ENCODE measurements at places on chromosomes 12 and 14. TPM values are rescaled to one million over a fixed set of nuclear protein-coding genes. Genes with fewer than 3 reads are reported as not detected.
A peak's percentile ranks its signal among the peaks of the same experiment; 100 is the strongest.

- peaks cover 66% of the 10 kb centered on the region for H3K4me1 ChIP-seq
- DNase-seq, result no peak
- H3K27me3 ChIP-seq, result no peaks in the 10 kb centered on the region
- peaks cover 3% of the 10 kb centered on the region for H3K36me3 ChIP-seq
- H3K4me3 ChIP-seq, result no peak overlapping the region
These were observed 44.9 kb downstream of the SYNE2 start for GRCh38 chr14:63897721-63898163.

KRT71 gene
- total RNA-seq, result not detected

CPSF6 gene
- 70.2 TPM for total RNA-seq

- no peak for DNase-seq
- H3K27me3 ChIP-seq, result peaks cover 32% of the 10 kb centered on the region
- H3K4me1 ChIP-seq, result peaks cover 5% of the 10 kb centered on the region
- H3K36me3 ChIP-seq, result no peaks in the 10 kb centered on the region
These were observed 2.6 kb downstream of the WSCD2 start for GRCh38 chr12:108131657-108132126.

IAPP gene
- not detected for total RNA-seq

DNA sequence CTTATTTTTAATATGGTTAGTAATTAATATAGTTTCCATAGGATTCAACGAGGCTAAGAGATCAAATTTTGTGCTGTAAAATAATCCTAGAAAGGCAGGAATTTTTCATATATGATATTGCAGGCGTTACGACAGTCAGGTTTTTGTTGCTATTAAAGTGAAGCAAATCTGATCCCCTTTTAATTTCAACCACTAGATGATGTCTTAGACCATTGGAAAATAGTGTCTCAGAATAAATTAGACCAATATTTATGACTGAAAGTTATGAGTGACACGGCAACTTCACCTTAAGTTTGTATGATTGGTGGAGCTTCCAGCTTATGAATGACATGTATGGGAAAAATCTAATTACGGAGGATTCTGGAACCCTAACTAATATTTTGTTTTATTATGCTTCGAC is 2.5 kb downstream of the TPH2 start:
- no peaks in the 10 kb centered on the region for H3K36me3 ChIP-seq
- no peak overlapping the region for H3K27ac ChIP-seq
- peaks cover 77% of the 10 kb centered on the region for H3K27me3 ChIP-seq
- no peak for DNase-seq
- no peak overlapping the region for H3K4me3 ChIP-seq
- no peaks in the 10 kb centered on the region for H3K4me1 ChIP-seq

DNA sequence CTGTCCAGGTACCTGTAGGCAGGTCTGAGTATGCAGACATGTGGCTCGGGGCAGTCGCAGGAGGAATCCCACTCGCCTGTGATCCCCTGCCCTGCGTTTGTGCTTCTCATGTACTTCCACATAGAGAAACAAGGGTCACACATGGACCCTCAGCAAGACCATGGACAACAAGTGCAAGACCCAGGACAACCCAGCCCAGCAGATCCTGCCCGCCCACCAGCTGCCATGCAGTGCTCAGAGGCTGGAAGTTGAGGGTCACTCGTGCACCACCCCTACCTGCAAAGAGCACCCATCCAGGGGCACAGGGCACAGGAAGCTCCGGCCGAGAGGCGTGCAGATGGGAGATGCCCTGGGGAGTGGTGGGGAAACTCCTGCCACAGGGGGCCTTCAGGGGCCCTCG is 67.5 kb upstream of the C14orf180 start:
- no peak overlapping the region for H3K4me3 ChIP-seq
- no peaks in the 10 kb centered on the region for H3K27me3 ChIP-seq
- peak; percentile 67 for DNase-seq
- no peak overlapping the region for H3K27ac ChIP-seq
- H3K36me3 ChIP-seq, result no peaks in the 10 kb centered on the region

DNA sequence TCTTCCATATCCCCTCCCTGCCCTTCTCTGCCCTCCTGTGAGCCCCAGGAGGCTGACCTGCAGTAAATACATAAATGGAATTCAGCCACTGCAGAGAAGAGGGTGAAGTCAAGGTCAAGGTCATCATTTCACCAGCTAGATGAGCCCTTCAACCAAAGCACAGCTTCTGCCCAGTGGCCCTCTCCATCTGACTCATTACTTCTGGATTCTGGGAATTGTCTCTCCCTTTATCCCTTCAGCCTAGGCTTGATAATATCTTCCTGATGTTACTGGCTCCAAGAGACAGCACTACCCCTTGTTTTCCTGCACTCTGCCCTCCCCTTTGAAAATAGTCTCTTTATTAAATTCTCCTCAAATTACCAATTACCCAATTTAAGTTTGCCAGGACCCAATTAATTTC is 64.5 kb downstream of the TTC9 start:
- no peak overlapping the region for H3K27ac ChIP-seq
- peaks cover 9% of the 10 kb centered on the region for H3K4me1 ChIP-seq
- peaks cover 17% of the 10 kb centered on the region for H3K27me3 ChIP-seq
- no peak overlapping the region for H3K4me3 ChIP-seq
- H3K36me3 ChIP-seq, result no peaks in the 10 kb centered on the region

DNA sequence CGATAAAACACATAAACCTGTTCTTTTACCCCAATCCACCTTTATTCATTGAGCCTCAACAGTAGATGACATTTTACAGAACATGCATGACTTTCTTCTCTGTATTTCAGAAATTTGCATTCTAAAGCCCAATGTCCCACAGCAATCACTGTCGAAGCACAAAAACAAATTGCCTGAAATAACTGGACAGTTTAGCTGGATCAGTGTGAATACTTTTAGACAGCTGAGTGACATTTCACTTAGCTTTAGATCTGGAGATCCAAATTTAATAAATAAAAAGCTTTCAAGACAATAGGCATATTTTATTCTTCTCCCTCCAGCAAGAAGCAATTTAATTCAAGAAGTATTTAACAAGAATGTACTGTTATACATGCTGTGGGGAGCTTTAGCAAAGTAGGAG is 109.1 kb upstream of the FSCB start:
- no peaks in the 10 kb centered on the region for H3K27me3 ChIP-seq
- DNase-seq, result no peak
- no peaks in the 10 kb centered on the region for H3K36me3 ChIP-seq
- no peaks in the 10 kb centered on the region for H3K4me1 ChIP-seq

- no peak overlapping the region for H3K27ac ChIP-seq
- no peak overlapping the region for H3K4me3 ChIP-seq
- no peaks in the 10 kb centered on the region for H3K4me1 ChIP-seq
These were observed 1783.6 kb upstream of the FLRT2 start for GRCh38 chr14:83746336-83746735.

DNA sequence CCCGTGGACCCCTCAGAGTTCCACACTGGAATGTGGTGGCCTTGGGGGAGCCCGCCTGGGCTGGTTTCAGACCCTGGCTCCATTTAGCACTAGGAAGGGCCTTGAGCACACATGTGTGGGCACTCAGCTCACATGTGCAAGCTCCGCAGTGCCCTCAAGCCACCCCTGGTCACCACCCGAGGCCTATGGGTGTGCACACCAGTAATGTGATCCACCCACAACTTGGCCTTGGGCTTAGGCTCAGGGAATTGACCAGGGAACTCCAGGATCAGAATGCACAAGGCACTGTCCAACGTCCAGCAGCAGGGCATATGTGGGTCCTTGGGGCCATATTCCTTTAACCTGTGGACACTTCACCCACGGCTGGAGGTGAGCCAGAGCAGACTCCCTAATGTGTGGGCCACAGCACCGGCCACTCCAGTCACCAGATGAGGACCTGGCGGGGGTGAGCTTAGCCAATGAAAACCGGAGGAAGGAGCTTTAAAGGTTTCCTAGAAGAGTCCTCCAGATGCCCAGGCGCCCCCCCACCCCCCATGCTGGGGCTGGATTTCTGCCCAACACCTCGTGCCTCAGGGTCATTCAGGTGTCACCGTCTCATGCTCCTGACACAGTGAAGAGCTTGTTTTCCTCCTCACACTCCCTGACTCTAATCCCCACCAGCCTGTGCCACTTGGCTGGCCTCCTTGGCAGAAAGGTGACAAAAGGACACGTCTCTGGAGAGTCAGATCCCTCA is 209.2 kb downstream of the ZFP36L1 start:
- peaks cover 43% of the 10 kb centered on the region for H3K4me1 ChIP-seq
- H3K27me3 ChIP-seq, result no peaks in the 10 kb centered on the region
- H3K36me3 ChIP-seq, result no peaks in the 10 kb centered on the region
- H3K4me3 ChIP-seq, result no peak overlapping the region
- no peak overlapping the region for H3K27ac ChIP-seq

- peaks cover 2% of the 10 kb centered on the region for H3K36me3 ChIP-seq
- no peaks in the 10 kb centered on the region for H3K4me1 ChIP-seq
- DNase-seq, result no peak
These were observed 275.2 kb downstream of the RAD51B start for GRCh38 chr14:68094752-68095151.

HHIPL1 gene
- 2.0 TPM for total RNA-seq

- peaks cover 49% of the 10 kb centered on the region for H3K4me1 ChIP-seq
- peak overlapping the region; percentile 14 for H3K27ac ChIP-seq
- no peak for DNase-seq
- no peak overlapping the region for H3K4me3 ChIP-seq
These were observed 2.3 kb upstream of the CSRP2 start for GRCh38 chr12:76881142-76881541.

DNA sequence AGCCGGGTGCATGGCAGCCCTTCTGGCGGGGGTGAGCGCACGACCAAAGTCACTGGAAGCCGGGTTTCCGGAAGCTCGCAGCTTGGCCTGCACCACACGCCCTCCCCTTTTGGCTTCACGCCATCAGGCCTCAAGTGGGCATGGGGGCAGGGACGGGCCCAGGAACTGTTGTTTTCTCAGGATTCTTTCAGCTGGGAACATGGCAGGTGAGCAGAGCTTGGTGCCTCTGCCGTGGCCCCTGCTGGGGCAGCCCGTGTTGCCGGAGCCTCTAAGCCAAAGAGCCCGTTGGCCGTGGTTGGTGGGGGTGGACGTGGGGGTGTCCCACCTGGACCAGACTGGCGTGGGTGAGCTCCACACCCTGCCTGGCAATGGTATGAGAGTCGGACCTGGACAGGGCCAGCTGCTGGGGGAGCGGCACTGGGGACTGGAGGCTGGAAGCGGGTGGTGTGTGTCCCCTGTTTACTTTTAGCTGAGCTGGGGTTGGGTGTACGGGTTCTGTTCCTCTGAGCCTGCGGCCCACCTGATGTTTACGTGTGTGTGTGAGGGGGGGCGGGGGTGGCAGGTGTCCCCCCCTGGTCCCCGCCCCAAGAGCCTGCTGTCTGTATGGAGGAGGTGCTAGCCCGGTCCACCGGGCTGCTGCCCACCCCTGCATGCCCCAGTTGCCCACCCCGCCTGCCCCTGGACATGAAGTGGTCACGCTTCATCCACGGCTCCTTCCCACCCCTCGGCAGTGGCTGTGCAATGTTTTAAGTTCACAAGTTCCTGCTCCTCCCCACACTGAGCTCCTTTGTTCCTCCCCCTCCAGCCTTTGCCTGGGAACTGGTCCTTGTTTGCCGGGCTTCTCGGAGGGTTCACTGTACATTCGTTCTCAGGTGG is 28.7 kb upstream of the PLD4 start:
- no peak overlapping the region for H3K4me3 ChIP-seq
- H3K27ac ChIP-seq, result no peak overlapping the region
- DNase-seq, result peak; percentile 84
- H3K36me3 ChIP-seq, result no peaks in the 10 kb centered on the region

DNA sequence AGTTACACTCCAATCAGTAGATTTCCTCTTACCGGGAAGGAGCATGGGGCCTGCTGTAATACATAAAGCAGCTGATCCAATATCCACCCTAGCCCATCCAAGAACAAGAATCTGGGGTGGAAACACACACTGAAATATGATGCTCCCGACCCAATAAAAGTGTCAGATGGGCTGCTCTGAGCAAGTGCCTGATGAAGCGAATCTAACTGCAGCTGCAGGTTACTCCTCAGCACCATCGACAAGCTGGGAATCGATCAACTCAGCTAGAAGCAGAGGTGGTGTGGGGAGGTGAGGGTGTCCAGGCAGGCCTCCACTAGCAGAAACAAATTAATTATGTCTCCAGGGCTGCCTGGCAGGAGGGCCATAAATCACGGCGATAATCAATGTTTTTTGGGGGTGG is 64.0 kb upstream of the WSCD2 start:
- H3K27me3 ChIP-seq, result no peaks in the 10 kb centered on the region
- H3K27ac ChIP-seq, result no peak overlapping the region
- DNase-seq, result no peak
- no peaks in the 10 kb centered on the region for H3K4me1 ChIP-seq

TBC1D30 gene
- 1.2 TPM for total RNA-seq

GRCh38 chr12:47867495-47867941 is 37.3 kb downstream of the VDR start:
- no peaks in the 10 kb centered on the region for H3K27me3 ChIP-seq
- no peak overlapping the region for H3K4me3 ChIP-seq
- no peaks in the 10 kb centered on the region for H3K36me3 ChIP-seq
- DNase-seq, result no peak

- DNase-seq, result no peak
- H3K27me3 ChIP-seq, result peaks cover 6% of the 10 kb centered on the region
- no peak overlapping the region for H3K4me3 ChIP-seq
- H3K27ac ChIP-seq, result no peak overlapping the region
- no peaks in the 10 kb centered on the region for H3K36me3 ChIP-seq
These were observed 21.0 kb upstream of the ABCC9 start for GRCh38 chr12:21962236-21962635.

JKAMP gene
- total RNA-seq, result 47.6 TPM

PTCSC3 gene
- total RNA-seq, result not detected

DNA sequence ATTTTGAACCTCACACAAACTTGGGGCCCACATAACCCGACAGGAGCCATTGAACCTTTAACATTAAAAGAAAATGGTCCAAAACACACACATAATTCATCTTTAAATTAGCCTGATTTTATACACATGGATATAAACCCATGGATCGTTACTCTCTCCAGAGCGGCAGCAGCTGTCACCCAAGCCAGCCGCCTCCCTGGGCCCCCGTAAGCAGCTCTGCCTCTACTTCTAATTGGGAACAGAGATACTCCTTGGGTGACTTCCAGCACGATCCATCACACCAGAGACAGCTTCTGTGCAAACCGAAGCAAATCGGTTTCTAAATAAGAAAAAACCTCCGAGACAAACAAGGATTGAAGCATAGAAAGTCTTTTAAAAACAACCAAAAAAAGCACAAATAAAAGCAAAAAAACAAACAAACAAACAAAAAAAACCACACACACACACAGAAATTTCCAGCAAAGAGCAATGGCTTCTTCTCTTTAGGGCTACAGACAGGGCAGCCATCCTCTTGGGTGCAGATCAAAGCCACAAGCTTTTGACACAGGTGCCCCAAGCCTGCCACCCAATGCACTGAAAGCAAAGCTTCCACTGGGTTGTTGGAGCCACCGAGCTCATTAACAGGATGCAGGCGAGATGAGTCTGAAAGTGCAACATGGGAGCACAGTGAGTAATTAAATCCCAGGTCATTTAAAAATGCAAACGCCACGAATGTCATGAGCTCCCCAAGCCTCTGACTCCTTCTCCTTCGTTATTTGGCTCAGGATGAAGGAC is 156.9 kb downstream of the DPF3 start:
- no peak overlapping the region for H3K4me3 ChIP-seq
- H3K27me3 ChIP-seq, result no peaks in the 10 kb centered on the region
- H3K27ac ChIP-seq, result no peak overlapping the region
- peaks cover 8% of the 10 kb centered on the region for H3K4me1 ChIP-seq
- no peaks in the 10 kb centered on the region for H3K36me3 ChIP-seq

Measured in osteocyte (in vitro differentiated cells).